ENCODE measurements at places on chromosomes 1 and 21.

- peak; percentile 17 for DNase-seq
Measured at GRCh38 chr1:183472488-183473216, at the start of gene SMG7. TSS of gene SMG7 (plus strand) at chr1:183472499. CDS start at chr1:183472621, 122 bp downstream.

GRCh38 chr21:34679051-34679450 is 10.3 kb downstream of the CLIC6 start:
- DNase-seq: no peak

GRCh38 chr1:212722270-212722957 is 22.8 kb upstream of the BATF3 start:
- DNase-seq: no peak

DNA sequence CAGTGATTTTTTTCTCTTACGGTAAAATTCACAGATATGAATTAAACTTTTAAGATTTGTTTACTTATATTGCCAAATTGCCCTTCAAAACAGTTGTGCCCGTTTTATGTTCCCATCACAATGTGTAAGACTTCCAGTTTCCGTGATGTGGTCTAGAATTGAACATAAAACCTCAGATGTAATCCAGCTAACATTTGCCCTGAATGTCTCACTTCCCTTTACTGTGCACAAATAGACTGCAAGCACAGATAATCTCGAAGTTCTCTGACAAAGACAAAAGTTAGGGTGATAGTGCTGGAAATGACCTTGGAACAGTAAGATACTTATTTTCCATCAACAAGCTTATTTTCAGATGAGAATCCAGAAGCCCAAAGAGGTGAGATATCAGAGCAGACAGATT is 177.5 kb downstream of the ZZZ3 start:
- peak; percentile 17 for DNase-seq

- no peak for DNase-seq
Measured at GRCh38 chr1:200369706-200370105, 40.1 kb downstream of the ZNF281 start.
